ENCODE measurements at places on chromosomes 16 and 17.

DNA sequence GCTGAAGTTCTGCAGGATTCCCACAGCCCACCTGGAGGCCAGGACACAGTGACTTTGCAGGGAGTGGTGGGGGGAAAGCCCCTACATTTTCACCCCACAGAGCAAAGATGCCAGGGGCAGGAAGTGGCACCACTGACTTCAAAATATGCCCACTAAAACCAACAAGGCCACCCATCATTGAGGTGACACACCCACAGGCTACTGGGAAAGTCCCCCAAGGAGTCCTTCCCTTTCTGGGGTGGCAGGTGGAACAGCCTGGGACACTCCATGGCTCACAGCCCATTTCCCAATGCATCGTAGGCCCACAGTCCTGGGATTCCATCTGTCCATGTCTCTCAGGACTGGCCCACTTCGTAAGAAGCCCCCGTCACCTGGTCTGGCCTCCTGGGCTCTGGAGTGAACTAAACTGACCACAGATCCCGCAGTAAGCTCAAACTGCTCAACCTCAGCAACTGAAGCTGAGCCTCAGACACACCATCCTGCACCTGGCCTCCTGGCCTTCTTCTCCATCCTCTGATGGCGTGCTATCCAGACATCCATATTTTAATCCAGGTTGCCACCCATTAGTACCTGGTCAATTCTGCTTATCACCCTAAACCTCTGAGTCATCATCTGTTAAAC, 7.5 kb upstream of the CCL1 start:
- DNase-seq, result no peak

DNA sequence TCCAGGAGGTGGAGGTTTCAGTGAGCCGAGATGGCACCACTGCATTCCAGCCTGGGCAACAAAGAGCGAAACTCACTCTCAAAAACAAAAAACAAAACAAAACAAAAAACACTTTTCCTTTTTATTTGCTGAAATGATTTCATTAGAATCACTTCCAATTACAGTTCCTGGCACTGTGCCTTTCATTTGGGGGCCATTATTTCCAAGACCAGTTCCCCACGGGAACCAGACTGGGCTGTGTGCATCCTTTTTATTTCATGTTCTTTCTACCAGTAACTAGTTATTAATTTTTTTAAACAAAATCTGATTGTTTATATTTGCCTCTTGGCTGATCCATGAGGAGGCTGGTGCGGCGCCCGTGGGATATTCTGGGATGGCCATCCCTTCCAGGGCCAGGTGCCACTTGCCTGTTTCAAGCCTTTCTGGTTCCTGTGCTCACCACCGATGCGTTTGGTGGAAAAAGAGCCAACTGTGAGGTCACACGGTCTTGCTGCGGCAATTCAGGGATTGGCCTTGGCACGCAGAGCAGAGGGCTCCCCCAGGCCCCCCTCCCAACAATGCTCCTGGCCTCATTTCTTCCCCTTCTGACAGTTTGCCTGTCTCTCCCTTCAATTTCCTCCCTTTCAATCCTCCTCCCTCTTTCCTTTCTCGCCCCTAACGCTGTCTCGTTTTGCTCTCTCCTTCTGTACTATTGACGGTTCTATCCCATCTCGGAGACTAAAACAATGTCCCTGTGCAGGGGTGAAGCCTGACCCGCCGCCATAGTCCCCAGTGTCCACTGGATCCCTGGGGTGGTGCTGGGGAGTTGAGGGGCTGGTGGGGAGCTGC, 13.4 kb downstream of the UBALD1 start:
- DNase-seq, result no peak

- DNase-seq, result peak; percentile 14
Measured at GRCh38 chr17:56592487-56593085, 913 bp upstream of the NOG start.

DNA sequence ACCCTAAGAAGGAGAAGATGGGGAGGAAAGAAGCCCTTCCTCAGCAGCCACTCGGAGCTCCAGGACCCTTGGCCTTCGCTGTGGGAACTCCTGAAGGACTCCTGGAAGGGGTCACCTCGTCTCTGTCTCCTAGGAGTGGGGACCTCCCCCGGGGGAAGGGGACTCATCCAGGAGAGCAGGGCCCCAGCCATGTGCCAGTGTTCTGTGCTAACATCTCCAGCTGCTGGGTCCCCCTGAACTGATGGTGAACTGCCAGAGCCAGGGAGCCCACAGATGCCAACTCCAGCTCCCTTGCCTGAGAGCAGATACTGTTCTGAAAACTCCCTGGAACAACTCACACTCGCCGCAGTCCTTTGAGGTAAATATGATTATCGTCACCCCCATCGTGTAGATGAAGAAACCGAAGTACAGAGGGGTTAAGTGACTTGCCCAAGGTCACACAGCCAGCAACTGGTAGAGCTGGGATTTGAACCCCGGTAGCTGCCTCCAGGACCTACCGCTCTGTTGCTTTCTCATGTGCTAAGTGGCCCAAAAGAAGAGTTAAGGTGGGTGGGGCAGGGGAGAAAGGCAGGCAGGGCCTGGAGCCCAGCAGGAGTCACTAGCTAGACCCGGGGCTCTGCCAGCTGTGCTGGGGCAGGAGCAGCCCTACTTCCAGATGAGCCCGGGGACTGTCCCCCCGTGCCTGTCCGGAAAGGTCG, 10.5 kb downstream of the TIMM22 start:
- DNase-seq, result no peak

DNA sequence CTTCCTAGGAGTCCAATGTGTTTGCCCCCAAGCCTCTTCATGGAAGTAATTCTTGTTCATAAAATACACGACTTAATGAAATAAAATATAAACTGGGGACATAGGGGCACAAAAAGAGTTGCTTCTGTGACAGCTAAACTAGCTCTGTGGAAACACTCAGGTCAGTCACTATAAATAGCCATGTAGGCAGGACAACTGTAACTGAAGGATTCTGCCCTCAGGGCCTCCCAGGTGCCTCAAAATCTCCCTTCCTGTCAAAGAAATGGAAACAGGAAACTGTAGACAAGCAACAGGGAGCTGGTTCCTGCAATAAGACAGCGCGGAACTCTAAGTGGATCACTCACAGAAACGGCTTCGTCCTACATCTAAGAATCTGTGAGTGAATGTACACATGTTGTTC, 178.1 kb upstream of the ZFHX3 start:
- DNase-seq, result no peak

DNA sequence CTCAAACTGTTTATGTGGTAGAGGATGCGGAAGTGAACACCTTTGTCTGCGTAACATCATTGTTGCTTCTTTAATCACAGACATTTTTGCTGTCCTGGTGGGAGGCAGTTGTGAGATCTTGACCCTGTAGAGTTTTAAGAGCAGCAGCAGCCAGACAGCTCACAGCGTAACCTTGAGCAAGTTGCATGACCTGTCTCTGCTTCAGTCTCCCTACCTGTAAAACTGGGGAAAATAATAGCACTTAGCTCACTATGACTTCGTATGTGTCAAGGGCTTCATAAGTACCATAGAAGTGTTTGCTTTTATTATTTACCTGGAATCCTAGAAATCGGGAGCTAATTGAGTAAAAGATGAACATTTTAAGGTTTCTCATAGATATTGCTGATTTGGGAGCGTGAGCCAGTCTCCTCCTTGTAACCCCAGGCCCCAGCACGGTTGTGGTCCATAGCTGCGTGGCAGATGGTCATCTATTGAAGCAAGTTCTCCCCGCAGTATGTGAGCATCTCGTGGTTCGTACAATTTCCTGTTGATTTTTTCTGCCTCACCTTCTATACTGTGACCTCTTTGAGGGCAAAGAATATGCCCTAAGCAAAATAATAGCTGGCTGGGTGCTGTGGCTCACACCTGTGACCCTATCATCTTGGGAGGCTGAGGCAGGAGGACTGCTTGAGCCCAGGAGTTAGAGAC, 34.4 kb downstream of the GPRC5B start:
- DNase-seq, result no peak

DNA sequence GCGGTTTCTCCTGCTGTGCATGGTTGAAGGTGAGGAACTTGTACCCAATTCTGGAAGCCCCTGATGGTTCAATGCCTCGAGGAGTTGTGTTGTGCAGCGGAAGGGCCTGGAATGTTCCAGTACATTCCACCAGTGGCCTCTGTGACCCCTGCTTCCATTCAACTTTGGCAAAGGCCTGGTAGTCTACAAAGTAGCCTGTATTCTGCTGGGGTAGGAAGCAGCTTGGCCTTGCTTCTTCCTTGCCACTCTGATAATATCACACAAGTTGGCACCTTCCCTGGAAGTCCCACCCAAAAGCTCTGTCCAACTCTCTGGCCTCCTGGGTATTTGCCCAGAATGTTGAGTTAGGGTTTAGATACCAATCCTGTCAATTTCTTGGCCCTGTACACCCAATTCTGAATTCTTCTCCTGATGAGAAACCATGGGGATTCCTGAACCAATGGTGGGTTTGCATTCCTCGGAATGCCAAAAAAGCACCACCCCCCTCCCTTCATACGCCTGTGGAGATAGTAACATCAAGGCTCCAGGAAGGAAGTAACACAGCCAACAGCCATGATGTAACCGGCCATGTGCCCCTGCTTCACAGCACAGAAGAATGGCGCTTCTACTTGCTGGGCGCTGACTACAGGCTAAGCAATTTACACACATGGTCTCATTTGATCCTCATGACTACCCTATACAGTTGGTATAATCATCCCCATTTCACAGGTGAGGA, 11.8 kb upstream of the FAM117A start:
- DNase-seq, result peak; percentile 70

- DNase-seq, result no peak
Measured at GRCh38 chr17:67165201-67165600, 79.8 kb downstream of the HELZ start.

GRCh38 chr16:51431517-51432241, 280.6 kb upstream of the SALL1 start:
- DNase-seq, result no peak

Data from hematopoietic multipotent progenitor cell treated with erythropoietin and hydrocortisone succinate and interleukin-3 and kit ligand, for 17 days (in vitro differentiated cells).